ENCODE measurements at places on chromosomes 11 and 22.

DNA sequence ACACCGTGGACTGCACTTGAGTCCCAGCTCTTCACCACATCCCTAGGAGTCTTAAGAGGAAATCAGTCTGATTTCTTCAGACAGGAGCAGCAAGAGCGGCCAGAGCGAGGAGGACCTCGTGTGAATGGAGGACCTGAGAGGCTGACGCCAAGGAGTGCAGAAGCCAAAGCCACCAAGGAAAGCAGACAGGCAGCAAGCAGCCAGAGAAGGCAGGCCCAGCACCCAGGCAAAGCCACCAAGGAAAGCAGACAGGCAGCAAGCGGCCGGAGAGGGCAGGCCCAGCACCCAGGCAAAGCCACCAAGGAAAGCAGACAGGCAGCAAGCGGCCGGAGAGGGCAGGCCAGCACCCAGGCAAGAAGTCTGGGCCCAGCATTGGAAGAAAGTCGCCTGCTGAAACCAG is 11.8 kb downstream of the CYB561A3 start:
- no peak for DNase-seq

- no peak for DNase-seq
Observed at GRCh38 chr22:23530766-23531282, 49.3 kb downstream of the IGLL1 start.

- DNase-seq: no peak
Observed at GRCh38 chr11:42023267-42023666, 563.8 kb upstream of the LRRC4C start.

GRCh38 chr22:46103181-46103580 is 47.1 kb upstream of the PPARA start:
- DNase-seq: no peak

DNA sequence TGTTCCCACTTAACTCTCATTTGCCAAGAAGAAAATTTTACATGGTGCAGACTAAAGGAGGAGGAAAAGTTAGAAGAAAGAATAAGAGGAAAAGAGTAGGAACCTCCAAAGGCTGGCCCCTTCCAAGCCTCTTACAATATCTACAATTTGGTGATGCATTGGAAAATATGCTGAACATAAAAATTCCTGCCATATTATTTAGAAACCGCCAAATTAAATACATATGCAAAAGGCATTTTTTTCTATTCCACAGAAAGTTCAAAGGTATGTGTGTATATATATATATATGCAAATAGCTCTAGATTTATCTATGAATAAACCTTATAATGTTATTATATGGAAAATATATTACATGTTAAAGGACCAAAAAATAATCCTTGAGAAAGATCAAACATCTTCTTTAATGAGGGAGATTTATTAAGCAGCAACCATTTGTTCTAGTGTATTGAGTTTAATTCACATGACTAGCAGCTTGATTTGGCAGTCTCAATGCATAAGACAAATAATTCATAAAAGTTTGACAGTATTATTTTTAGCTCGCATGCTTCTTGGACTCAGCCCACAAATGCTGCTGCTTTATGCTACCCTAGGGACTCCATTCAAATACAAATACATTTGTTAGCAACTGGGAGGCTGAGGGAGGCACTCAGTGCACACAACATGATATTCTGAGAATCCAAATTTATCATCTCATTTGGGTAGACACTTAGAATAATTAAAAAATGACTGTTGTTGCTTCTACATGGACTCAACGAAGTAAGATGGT is 184.9 kb downstream of the SBF2 start:
- DNase-seq: no peak
